Astrocyte of the spinal cord (primary cell): ENCODE measurements at places on chromosomes 11 and 22.

GRCh38 chr11:25094085-25094802, 597.4 kb downstream of the LUZP2 start:
- no peak for DNase-seq

GRCh38 chr22:44186737-44187136, 6.0 kb downstream of the PARVG start:
- DNase-seq: no peak

DNA sequence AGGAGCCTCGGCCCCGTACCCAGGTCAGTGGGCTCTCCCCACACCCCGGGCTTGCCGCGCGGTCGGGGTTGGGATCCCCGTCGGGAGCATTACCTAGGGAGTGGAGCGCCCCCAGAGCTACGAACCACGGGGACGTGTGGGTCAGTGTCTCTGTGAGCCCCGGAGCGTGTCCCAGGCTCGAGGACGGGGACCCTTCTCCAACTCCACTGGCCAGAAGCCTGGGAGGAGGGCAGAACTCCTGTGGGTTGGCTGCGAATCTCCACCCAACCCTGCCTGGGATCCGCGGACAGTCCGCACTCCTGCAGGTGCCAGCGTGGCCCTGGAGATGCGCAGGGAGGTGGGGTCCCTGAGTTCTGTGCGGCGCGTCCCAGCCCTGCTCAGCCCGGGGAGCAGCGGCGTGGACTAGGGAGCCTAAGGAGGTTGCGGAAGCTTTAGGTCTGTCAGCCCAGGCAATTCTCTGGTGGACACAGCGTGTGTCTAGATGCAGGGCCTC, 346 bp downstream of the PPFIBP2 start:
- no peak for DNase-seq

DNA sequence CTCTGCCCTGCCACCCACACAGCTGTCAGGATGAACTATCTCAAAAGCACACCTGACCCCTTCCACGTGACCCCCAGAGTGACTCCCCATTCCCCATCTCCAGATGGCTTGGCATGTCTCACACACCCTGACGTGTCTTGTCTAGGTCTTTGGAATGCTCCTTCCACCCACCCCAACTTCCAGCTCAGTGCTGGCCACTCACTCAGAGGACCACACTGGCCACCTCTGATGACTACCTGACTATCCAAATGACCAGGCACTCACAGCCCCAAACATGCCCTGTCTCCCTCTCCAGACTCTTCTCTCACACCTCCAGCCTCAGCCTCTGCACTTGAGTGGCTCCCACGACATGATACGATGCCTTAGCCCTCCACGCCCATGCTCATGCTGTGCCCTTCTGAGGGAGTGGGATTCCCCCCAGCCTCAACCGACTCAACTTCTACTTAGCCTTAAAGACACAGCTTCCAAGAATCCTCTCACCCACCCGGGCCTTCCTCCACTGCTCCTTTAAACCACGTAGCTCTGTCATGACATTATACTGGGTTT, 259.4 kb downstream of the BUD13 start:
- DNase-seq: no peak

- no peak for DNase-seq
Observed at GRCh38 chr11:115287266-115287665, 216.9 kb downstream of the CADM1 start.

DNA sequence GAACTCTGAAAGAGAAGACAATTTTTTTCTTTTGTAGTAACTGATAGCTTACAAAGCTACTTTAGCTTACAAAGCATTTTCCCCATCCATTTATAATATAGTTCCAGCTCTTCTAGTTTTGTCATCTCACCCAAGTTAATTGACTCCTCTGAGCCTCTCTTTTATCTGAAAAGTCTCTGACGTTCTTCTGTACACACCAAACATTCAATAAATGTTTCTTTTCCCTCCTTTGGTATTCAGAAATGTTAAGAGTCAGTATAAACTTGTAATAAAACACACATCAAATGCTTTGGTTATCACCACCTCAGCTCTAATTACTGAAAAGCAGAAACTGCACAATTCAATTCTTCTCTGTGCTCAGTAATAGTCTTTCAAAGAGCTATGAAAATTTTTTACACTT, 5.9 kb downstream of the CCDC90B start:
- peak; percentile 37 for DNase-seq

- no peak for DNase-seq
Observed at GRCh38 chr11:133809569-133810491, 35.5 kb downstream of the SPATA19 start.

- DNase-seq: no peak
Observed at GRCh38 chr22:40334899-40335298, 11.4 kb upstream of the ADSL start.

DNA sequence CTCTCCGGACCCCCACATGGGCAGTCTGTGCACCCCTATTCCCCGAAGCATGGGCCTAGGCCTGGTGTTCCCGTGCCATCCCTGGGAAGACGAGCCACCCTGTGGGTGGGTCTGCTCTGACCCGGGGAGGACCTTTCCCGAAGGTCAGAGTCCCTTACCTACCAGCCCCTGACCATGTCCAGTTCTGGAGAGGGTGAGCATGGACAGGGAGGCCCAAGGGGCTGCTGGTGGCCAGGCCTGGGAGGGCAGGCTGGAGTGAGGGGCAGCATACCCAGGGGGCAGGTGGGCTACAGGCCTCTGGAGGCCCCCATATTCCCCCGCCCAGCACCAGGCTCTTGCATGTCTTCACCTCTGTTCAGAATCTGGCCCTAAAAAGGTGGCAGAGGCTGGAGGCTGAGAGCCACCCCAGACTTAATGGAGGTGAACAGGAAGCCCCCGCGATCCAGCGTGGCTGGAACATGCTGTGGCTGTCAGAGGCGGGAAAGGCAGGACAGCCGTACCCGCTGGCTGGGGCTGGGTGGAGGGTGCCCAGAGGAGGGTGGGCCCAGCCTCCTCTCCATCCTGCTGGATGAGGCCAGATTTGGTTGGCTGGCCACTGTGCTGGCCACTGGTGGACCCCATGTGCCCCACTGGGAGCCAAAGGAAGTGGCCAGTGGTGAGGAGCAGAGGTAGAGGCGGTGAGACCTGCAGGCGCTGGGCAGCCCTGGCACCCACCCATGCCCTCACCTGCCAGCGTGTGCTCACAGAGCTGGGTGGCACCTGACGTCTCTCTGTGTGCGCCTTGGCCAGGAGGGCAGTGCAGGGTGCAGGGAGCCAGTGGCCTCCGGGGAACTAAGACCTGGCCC, 11.2 kb upstream of the SYT8 start:
- no peak for DNase-seq

DNA sequence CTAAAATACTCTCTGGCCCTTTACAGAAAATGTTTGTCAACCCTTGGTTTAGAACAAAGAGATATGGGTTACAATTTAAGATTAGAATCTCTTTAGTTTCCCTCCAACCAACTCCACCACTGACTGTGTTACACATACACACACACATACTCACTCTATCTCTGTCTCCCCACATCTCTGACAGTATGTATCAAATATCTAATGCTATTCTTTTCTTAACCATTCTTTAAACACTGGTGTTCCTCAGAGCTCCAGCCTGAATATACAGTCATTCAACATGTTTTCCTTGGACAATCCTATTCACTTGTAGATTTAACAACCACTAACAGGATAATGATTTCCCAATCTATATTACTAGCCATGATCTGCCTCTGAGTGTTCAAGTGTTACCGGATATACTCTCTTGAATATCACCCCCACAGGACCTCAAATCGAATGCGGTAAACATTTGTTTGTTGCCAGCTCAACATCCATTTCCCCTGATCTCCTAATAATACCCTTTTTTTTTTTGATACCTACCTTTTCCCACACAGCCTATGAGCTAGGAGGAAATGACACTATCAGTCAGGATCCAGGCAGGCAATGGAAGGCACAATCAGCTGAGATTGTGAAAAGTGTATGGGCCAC, 6.1 kb downstream of the MPZL3 start:
- DNase-seq: no peak

DNA sequence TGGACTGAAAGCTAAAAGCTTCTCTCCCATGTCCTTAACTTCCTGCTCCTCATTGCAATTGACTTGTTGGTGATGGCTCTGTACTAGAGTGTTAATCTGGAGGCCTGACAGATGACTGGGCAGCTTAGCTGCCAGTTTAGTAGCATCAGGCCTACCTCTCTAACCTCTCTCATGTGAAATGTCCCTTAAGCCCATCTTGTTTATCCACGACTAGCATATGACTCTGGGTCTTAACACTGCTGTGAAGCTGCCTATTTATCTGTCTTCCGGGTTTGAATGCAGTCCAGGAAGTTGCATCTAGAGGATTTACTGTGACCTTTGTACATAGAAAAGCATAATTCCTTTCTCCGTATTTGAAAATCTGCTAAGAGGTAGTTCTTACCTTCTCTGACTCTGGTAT, 85.3 kb upstream of the HORMAD2 start:
- peak; percentile 27 for DNase-seq
